Effector CD4-positive, alpha-beta T cell (primary cell): ENCODE measurements at places on chromosomes 5 and 9.

DNA sequence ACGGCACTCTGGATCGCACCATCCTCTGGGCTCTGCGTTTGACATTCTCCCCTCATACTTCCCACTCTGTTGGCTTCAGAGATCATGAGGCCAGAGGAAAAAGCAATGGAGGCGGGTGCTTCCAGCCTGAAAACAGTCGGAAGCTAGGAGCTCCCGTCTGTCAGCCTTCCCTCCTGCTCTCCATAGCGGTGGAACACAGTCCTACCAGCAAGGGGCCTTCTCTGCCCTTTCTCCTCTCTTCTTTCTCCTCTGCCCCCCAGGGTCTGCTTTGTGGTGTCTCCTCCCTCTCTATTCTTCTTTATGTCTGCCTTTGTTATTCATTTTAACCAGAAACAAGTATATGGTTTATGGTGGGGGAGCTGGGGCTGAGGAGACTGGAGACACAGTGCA lies 152.5 kb upstream of the NFIB start:
- no peak for DNase-seq

- no peak for DNase-seq
Measured at GRCh38 chr9:109925799-109926198, 145.8 kb downstream of the PALM2AKAP2 start.

DNA sequence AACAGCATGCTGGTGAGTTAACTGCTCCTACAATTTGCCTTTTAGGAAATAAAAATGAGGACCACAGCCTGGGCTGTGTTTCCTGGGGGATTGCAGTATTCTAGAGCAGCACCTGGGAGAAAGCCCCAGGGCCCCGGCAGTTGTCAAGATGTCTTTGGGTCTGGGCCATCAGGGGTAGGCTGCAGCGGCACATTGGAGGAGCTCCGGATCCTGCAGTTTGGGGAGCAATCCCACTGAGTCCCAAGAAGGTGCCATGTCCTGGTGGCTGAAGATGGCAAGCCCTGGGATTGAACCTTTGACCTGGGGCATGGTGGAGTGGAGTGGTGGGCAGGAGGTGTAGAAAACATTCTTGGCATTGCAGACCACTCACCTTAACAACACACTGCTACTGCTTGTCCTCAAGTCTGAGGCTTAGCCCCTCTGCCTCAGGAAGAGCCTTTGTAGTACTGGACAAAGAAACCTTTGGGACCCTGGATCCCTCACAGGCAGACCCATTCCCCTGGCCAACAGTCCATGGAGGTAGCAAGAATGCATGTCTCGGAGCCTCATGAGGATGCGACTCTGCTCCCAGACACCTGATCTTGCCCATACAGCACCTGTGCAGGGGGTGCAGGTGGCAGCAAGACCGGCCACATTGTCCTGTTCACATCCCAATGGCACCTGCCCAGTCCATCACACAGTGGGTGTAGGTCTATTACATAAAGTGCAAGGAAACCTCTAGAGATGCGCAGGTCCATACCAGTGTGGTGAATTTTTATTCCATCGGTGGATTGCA lies 159.1 kb upstream of the IRX2 start:
- no peak for DNase-seq

GRCh38 chr9:94182532-94182931 lies 76.6 kb upstream of the ZNF169 start:
- no peak for DNase-seq

DNA sequence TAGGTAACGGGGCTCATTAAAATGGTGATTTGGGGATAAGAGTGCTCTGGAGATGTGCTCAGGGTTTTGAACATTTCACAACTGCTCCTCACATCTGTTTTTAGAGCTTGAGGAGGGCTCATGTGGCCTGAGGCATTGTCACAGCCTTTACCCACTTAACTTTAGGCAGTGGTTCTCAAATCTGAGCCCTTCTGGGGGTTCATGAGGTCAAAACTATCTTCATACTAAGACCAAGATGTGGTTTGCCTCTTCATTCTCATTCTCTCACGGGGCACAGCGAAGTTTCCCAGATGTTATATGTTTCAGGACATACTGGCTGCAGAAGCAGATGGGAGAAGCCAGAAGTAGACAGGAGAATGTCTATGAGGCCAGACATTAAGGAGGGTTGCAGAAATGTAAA lies 38.4 kb downstream of the STXBP1 start:
- DNase-seq = no peak

- DNase-seq = no peak
Measured at GRCh38 chr9:121048618-121049017, 1.5 kb downstream of the C5 start.

DNA sequence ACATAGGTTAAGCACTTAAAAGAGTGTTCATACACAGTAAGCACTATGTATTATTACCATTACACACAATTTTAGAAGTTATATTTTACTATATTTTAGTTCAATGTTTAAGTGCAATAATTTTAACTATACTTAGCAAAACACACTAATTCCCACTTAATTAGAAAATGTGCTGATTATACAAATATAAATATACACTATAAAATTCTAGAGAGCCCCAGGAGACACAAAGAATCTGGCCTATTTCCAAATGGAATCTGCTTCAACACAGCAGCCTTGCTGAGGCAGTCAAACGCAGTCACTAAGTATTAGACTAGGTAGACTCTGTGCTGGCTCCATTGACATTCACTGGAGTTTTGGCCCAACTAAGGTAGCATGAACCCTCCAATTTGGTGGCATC lies 160.9 kb downstream of the CETN3 start:
- no peak for DNase-seq

DNA sequence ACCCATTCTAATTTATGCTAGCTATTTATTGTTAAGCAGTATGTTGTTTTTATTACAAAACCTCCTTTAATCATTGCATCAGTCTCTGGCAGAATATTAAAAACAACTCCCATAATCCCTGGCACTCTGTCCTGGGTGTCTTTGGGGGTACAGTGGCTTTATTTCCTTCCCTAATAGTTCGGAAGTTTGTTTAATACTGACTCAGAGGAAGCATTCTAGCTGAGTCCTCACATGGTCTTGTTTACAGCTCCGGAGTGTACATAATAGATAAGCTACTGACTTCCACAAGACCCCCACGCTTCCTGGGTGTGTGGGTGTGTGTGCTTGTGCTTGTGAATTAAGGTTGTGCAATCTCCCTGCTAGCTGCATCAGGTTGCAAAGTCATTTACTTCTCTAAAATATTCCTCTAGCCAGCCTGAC lies 149.8 kb upstream of the CDKN2B start:
- no peak for DNase-seq

DNA sequence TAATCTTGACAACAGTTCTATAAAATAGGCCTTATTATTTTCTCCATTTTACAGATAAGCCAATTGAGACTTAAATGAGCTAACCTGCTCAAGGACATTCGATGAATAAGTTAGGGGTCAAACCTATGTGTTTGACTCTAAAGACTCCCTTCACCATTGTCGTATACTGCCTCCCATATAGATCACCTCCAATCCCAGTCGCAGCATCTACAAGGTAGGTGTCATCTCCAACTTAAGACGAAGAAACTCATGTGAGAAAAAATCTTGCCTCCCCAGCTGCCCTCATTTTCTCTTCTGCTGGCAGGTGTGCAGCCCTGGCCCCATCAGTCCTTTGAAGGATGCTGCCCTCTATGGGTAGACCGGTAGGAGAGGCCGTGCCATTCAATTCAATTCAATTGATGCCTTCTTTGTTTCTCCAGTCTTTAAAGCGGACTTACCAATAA lies 75.2 kb upstream of the SMARCA2 start:
- no peak for DNase-seq

DNA sequence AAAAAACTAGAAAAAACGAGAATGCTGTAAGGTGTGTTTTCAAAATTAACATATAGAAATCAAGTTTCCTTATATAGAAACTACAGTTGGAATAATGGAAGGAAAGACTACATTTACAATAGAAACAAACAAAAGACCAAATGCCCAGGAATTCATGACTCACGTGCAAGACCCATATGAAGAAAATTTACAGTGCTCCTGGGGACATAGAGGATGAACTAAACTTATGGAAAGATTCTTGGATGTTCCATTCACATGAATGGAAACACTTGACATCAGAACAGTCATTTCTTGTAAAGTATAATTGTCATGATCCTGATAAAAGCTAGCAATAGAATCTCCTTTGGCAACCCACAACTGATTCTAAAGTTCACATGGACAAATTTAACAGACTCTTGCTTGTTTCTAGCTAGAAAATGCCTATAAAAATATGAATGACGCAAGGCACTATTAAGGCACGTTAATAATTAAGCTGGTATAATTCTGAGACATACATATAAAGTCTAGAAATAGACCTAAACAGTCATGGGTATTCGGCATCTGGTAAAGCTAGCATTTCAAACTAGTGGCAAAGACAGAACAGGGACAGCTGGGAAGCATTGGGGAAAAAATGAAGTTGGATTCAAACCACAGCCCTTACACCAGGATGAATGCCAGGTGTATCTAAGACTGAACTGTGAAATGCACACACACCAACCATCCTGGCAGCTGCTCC lies 5.1 kb upstream of the ZFP62 start:
- DNase-seq = no peak

GRCh38 chr9:83406921-83407320 lies 131.3 kb downstream of the FRMD3 start:
- DNase-seq = no peak

- no peak for DNase-seq
Measured at GRCh38 chr9:101312661-101313060, 72.1 kb downstream of the BAAT start.

DNA sequence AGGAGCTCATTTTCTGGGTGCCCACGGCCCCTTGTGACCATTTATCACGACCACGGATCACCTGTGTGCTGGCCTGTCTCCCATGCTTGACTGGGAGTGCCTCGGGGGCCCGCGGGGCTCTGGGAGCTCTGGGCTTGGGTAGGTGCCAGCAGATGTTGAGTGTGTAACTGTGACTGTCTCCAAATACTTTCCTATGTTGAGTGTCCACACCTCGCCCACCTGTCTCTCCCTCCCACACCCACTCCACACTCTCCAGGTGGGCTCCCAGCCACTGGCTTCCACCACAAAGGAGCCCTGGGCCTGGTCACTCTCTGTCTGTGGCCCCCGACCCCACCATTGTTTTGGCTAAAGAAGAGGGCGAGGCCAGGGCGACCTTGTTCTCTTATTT lies 196.4 kb downstream of the CDK5RAP2 start:
- no peak for DNase-seq

GRCh38 chr5:142235050-142235797 lies 89.6 kb downstream of the SPRY4 start:
- DNase-seq = no peak

- peak; percentile 28 for DNase-seq
Measured at GRCh38 chr9:75027187-75028107, 646 bp downstream of the CARNMT1 start.

DNA sequence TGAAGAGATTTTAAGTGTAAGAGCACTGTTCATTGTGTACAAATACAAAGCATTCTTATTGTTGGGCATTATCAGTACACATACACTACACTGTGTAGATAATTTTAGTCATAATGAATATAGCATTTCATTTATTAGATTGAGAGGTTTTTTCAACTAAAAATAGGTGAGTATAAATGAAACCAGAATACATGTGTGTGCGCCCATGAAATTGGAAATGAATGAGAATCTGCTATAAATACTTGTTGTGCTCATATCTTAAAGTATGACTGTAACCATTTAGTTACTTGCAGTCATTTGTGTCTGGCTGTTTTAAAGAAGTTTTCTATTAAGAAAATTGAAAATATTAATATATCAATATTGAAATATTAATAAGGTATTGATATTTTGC lies 189.0 kb upstream of the MEF2C start:
- DNase-seq = no peak

DNA sequence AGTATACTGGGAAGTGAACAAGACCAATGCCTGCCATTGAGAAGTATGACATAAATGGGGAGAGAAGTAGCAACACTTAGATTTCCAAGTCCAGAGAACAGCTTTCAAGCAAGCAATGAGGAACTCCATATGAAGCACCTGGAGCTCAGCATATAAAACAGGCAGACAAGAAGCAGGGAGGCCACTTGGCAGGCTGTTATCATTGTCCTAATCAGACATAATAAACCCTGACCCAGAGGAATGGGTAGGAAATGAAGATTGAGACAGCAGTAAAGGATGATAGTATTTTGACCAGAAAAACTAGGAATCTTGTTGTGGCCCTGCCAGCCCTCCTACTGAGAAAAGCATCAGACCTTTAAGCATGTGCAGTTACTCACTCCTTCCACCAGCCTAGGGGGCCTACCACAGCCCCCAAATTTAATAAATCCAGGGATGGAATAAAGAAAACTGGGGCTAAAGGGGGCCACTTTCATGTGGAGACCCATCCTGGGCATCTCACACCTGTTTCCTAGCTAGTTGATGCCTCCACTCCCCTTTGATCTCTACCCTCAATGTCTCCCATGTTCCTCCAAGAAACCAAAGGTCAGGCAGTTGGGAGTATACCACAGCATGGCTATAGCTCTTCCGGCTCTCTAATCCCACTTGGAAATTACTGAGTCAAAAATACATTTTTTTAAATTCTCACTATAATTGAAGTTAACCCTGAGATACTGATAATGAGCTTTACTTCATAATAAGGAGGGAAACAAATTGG lies 135.1 kb downstream of the SIL1 start:
- DNase-seq = no peak

- no peak for DNase-seq
Measured at GRCh38 chr9:132554755-132555154, 27.7 kb upstream of the BARHL1 start.

DNA sequence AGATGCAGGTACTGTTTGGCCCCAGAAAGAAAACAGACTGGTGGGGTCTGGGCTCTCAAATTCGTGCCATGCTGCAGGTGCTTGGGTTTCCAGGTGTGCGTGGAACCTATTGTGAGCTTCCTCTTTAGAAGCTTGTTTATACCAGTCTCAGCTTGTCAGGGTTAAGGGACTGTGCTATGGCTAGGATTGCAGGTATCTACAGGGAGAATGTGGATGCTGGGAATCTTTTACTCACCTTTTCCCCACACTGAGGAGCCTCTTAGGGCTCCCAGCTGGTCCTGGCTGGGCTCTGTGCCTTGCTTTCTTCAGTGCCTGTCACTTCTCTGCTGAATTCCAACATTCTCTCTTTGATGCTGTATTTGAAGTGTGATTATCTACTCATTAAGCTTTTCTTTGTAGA lies 111.8 kb downstream of the WDR70 start:
- DNase-seq = no peak

DNA sequence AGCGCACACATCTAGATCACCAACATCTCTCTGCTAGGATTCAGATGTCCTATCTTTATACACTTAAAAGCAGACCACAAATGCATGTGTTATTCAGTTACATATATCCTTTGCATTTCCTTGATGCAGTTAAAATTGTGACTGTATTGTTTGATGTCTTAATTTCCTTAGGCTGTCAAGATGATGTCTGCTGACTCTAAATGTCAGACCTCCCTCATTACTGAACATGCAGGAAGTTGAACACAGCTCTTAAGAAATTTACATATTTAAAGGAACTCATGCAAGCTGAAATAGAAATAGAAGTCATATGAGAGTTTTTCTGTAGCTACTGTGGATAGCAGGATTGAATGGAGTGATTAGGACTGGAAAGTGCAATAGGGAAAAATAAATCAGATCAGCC lies 336.5 kb upstream of the SEMA6A start:
- DNase-seq = no peak

DNA sequence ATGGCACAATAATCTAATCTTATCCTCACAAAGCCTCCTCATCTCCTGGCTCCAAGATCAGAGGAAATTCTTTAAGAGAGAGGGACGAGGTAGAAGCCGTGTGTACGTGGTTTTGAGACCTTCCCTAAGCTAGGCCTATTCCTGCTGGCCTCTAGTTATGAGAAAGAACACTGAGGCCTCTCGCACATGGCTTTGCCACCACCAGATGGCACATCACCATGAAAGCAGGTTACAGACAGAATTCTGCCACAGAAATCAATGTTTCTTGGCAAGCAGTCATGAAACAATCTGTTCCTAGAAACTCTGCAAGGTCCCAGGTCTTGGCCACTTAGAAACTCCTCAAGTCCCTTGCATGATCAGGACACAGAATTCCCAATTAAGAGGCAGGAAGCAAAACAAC lies 268.2 kb upstream of the TAS2R1 start:
- no peak for DNase-seq
